Activated naive CD4-positive, alpha-beta T cell treated with Interleukin-2 at 50 U/mL for 16 hours (primary cell): ENCODE measurements at places on chromosomes 4 and X.

DNA sequence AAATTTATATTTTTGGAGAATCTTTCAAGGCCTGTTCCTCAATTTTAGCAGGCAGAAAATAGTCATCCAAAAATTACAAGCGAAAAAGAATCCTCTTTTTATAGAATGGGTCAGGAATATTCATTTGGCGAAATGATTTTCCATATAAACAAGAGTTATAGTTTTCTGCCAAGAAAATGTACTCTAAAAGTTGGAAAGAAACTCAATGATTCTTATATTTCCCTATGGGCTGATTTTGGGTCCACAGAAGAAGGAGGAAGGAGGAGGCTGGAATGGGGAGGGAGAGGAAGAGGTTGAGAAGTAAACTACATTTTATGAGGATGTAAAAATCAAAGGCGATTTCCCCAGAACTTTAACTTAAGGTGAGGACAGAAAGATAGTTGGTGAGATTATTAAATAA lies 159.3 kb downstream of the DCAF12L1 start:
- no peak for DNase-seq

DNA sequence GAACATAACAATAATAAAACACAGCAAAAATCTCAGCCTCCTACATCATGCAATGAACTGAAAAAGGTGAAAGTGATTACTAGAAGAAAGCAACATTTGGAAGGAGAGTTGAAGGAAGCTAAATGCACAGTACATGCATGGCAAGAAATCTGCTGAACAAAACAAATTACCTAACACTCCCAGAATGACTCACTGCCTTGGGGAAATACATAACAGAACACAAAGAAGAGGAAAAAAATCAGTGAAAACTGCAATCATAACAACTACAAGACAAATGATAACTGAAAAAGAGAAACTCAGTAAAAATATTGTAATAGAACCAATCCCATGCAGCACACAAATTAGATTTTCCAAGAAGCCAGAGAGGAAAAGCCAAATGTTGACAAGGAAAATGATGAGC lies 1513.2 kb downstream of the ARAP2 start:
- no peak for DNase-seq

DNA sequence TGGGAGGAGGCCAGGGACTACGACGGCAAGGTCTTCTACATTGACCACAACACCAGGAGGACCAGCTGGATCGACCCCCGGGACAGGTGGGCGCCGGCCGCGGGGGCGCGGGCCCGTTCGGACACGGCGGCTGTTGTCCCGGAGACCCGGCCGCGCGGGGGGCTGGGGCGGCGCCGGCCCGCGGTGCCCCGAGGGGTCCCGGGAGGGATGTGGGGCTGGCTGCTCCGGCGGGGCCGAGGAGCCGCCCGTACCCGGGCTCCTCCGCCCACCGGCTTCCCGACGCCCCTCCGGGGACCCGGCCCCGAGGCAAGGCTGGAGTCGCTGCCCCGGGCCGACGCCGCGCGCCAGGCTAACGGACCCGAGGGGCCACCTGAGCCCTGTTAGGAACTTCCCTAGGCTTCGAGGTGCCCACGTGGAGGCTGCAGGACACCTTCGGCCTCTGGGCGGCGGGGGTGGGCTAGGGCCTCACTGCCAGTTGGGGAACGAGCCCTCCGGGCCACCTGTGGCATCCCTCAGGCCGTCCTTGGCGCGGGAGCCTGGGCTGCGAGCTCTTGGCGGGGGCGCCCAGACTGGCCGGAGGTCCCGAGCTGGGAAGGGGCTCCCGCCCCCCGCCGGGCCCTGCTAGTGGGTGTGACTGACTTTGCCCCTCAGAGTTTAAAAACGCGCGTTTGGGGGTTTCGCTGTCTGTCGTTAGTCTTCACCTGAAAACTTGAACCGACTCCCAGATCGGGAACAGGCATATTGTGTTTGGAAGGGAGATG lies 660 bp downstream of the WWC2 start:
- peak; percentile 6 for DNase-seq

DNA sequence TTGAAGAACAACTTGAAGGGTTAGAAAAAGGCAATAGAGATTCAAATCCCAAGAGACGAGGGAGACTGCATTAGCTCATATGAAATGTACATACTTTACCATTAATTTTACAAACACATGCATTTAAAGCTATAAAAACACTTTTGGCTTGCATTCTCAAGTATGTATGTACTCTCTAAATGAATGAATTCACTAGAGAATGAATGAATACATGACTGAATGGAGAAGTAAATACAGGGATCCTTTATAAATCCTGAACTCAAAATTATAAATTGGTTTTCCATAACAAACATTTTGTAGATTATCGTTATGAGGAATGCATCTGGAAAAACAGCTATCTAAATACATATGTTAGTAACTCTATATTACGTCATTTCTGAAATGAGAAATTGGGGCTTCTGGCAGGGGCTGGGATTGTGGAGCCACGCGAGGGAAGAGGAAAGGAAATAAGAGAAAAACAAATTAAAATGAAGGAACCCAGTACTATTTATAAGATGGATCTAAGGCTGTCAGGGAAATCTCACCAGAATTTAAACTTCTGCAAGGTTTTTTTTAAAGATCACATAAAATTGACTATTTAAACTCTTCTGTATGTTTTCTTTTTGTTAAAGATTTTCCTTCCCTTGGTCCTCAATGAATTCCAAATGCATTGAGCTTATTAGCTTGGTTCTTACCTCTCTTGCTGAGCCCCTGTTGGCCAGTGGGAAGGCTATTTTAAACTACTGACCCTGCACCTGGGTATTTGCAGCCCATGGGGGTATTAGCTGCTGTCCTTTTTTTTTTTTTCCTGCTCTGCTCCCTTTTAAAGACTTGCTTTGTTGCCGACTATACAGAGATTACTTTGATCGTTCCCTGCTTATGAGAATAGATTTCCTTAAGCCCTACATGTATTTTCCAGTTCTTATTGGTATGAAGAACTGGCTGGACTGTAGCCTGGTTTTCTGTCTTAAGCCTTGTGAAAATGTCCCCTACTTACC lies 207.8 kb downstream of the ADGRL3 start:
- DNase-seq: no peak

DNA sequence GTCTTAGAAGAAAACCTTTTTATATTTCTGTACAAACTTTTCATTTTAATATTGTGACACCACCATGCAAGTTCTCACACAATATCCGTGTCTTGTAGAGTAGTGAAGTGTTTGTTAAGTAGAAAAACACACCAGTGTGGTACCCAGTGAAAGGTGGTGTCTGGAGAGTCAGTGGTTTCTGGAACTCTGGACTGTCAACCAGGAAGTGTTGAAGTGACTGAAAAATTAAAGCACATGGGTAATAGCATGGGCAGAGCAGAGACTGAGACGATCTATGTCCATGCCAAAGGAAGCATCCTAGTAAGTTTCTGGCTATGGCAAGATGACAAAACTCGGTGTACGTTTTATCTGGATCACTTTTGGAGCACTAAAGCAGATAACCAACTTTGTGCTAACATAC lies 22.2 kb downstream of the RAB9A start:
- no peak for DNase-seq
